ENCODE measurements at places on chromosomes 4 and X.

DNA sequence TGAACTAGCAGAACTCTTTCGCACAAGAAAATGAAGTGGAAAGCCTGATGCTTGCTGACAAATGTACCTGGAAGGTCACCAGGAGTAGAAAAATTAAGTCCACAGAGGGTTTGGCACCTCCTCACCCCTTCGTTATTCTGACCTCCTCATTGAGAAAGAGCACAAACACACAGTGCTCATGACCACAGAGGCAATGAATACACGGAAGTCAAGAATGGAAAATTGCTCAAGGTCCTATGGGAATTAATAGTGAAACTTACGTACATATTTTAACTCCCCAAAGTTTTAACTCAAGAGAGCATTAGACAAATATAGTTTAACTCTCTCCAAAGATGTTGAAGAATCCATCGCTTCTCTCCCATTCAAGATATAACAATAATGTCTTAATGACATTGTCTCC lies 83.6 kb upstream of the CAMK2D start:
- peak; percentile 84 for DNase-seq

GRCh38 chr4:59966758-59967157 lies 1233.4 kb upstream of the ADGRL3 start:
- no peak for DNase-seq

DNA sequence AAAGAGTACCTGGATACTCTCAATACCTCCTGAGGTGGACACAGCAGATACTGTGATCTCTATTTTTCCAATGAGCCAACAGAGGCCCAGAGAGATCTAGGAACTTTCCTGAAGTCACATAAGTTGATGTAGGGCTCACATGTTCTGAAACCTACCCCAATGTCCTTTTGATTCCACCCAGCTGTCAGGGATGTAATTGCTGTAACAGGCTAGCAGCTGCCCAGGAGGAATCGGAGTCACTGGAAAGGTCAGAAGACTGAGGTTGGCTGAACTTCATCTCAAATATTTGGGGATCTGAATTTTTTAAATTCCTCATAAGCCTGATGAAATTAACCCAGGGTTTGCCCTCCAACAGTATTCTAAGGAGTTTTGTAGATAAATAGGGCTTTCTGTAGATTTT lies 52.5 kb upstream of the PROM1 start:
- DNase-seq = no peak

DNA sequence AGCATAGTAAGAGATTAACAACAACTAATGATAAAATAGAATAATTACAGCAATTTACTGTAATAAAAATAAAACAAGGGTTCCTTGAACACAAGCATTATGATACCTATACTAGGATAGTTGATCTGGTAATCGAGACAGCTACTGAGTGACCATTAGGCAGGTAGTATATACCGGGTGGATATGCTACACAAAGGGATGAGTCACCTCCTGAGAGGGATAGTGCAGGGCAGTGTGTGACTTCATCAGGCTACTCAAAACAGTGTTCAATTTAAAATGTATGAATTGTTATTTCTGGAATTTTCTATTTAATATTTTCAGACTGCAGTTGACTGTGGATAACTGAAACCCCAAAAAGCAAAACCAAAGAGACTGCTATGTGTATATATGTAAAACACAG lies 9.7 kb upstream of the ANTXR2 start:
- no peak for DNase-seq

DNA sequence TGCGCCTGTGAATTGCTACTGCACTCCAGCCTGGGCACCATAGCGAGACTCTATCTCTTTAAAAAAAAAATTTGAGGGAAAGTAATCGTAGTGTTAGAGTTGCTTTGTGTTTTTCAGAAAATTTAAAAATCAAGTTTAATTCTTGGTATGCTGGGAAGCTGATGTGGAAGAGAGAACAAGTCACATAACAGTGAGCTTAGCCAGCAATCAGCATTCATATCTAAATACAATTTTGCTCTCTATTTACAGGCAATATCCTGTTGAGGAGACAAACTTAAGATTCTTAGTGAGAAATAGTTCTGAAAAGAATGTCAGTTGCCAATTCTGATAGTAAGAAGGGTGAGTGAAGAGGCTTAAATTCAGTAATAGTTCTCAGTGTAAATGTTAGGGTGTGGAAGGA lies 9.6 kb upstream of the NDUFC1 start:
- DNase-seq = no peak
